Naive thymus-derived CD8-positive, alpha-beta T cell (primary cell): ENCODE measurements at places on chromosomes 1 and 21. TPM values are rescaled to one million over a fixed set of nuclear protein-coding genes. Genes with fewer than 3 reads are reported as not detected.

- no peaks in the 10 kb centered on the region for H3K36me3 ChIP-seq
- no peaks in the 10 kb centered on the region for H3K27me3 ChIP-seq
- H3K4me3 ChIP-seq, result no peak overlapping the region
- no peak for DNase-seq
- H3K27ac ChIP-seq, result no peak overlapping the region
- no peaks in the 10 kb centered on the region for H3K4me1 ChIP-seq
Observed at GRCh38 chr1:72184099-72184701, 98.1 kb downstream of the NEGR1 start.

BEND5 gene
- total RNA-seq, result 12.8 TPM

DNA sequence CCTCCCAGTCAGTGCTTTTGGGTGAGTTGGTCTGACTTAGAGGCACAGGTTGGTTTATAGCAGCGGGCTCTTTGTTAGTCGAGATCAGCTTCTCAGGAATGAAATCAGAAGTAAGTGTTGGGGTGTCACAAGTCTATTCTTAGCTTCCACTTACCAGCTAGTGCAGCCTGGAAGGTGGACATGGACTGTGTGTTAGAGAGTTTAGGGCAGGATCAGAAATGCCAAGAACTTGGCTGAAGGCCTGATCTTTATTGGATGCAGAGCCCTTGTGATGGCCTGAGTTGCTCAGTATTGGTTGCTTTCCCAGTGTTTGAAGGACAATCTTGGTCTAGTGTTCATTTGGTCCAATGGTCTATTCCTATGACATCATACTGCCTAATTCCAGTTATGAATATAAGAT lies 377.0 kb upstream of the USP24 start:
- H3K4me1 ChIP-seq, result no peaks in the 10 kb centered on the region
- no peak overlapping the region for H3K27ac ChIP-seq
- H3K4me3 ChIP-seq, result no peak overlapping the region
- no peaks in the 10 kb centered on the region for H3K36me3 ChIP-seq
- no peak for DNase-seq

- no peak overlapping the region for H3K4me3 ChIP-seq
- peaks cover 7% of the 10 kb centered on the region for H3K36me3 ChIP-seq
- no peak for DNase-seq
- peaks cover 25% of the 10 kb centered on the region for H3K4me1 ChIP-seq
Observed at GRCh38 chr1:173360487-173361063, 116.6 kb upstream of the PRDX6 start.
